ENCODE measurements at places on chromosomes 6 and 20.

DNA sequence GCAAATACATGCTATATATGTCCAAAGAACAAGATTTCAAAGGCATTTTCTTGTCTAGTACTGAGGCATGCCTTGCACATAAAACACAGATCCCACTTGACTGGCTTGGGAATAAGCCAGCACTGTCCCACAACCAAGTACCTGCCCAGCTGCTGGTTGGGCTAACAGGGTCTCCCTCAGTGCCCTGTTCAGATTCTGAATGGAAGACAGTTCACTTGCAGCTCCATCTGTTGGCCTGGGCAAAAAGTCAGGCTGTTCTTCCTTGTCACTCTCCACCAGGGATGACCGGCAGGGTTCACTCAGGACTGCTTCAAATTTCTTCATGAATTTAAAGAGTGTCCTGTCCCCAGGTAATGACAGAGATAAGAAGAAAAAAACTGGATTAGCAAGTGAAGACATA is 44.4 kb upstream of the LYRM2 start:
- DNase-seq, result no peak

- no peak for DNase-seq
These were observed at the start of gene KCNS1 for GRCh38 chr20:45100563-45101245. TSS of gene KCNS1 (minus strand) at chr20:45101127. CDS start at chr20:45099236, 1,891 bp downstream.

DNA sequence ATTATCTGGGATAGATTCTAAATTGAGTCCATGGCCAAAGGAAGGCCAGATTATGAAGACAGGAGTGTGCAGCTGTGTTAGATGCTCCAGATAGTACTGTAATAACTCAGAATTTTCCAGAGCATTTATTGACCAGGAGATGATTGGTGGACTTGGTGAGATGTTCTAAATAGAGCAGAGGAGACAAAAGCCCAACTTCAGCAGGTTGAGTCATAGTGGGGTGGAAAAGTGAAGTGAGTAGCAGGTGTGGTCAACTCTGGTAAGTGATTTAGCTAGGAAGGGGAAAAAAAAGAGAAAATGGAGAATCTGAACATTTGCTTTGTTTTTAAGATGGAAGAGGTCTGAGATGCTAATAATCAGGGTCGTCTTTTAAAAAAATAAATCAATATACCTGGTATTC is 227.4 kb downstream of the TMEM200A start:
- DNase-seq, result no peak

DNA sequence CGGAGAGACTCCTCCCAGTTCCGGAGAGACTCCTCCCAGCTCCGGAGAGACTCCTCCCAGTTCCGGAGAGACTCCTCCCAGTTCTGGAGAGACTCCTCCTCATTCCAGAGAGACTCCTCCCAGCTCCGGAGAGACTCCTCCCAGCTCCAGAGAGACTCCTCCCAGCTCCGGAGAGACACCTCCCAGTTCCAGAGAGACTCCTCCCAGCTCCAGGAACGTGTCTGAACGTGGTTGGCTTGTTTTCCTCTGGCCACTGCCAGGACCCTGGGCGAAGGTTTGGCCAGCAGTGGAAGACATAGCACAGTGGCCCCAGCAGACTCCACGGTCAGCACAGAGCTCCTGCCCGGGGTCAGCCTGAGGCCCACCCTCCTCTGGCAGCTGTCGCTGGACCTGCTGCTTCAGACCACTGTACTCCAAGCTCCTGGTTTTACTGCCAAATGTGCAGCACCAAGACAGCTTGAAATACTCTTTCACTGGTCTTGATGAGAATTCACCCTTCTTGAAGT is 122.3 kb upstream of the AFDN start:
- no peak for DNase-seq

GRCh38 chr20:20612251-20612650 is 100.2 kb downstream of the RALGAPA2 start:
- DNase-seq, result no peak

GRCh38 chr20:13028673-13029072 is 19.9 kb downstream of the SPTLC3 start:
- DNase-seq, result no peak

DNA sequence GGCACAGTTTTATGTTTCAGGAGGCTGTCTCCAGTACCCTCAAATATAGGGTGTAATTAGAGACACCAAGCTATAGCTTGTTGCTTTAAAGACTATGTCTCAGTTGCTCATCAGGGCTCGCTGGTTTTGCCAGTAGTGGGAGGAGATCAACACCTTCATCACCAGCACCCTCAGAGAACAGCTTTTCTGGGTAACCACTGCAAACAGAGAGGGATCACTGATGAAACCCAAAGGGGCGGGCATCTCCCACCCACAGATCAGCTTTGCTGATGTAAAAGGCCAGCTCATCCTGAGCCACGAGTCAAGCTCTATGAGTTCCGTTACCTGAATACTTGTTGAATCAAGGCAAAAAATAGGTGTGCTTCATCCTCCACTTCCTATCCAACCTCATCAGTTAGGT is 187.7 kb downstream of the AIG1 start:
- DNase-seq, result no peak

- DNase-seq, result no peak
These were observed 91.7 kb upstream of the C6orf118 start for GRCh38 chr6:165401092-165401491.
